Kasumi-1 (cell line): ENCODE measurements at places on chromosomes 5 and 9.

- peak; percentile 19 for DNase-seq
Observed at GRCh38 chr5:82375488-82376244, 97.5 kb upstream of the RPS23 start.

GRCh38 chr5:157670662-157671591, at the start of gene C5orf52:
C5orf52 (plus strand) TSS chr5:157671533; CDS start chr5:157671615, 82 bp downstream.
- DNase-seq: no peak

DNA sequence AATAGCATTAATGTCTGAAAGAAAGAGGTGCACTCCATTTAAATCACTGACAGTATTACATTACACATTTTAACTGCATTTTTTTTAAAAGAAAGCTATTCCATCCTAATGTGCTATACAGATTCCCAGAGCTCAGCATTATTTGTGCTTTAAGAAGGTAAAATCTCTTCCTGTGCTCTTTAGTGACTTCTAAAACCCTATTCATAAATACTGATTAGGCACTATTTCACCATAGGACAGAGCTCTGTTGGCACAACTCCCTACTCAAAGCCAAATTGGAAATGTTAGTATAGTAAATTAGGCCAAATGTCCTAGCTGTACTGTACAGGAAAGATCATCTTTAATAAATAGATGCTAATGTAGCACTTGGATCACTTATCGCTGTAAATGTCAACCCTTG, 262.5 kb downstream of the TUSC1 start:
- DNase-seq: no peak

DNA sequence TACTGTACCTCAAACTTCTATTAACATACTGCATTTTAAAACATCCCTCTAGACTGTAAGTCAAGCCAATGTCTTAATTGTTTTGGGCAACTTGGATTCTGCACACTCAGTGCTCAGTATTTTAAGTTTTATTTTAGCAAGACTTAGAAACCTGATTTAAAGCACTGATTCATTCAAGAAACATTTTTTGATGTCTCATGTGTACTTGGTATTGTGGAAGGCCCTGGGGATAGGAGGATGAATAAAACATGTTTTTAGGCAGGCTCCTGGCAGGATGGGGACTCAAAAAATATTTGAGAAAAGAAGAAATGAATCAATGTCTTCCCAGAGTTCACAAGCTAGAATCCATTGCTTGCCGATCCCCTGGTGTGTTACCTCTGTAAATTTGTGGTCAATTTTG, 334.0 kb upstream of the PUM3 start:
- DNase-seq: no peak

DNA sequence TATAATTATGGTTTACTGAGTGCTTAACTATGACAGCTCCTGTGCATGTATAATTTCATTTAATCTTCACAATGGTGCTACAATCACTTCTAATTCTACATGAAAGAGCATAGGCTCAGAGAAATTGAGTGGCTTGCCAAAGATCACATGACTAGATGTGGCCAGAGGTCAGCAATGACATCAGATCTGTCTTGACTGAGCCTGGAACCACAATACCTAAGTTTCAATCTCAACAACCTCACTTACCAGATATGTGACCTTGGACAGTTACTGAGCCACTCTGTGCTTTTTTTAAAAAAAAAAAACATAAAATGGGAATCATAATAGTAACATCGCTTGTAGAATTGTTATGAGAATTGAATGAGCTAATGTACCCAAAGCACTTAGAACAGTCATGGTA, 130.7 kb downstream of the TRIM32 start:
- DNase-seq: no peak

GRCh38 chr9:35073279-35073612, 821 bp upstream of the VCP start:
- DNase-seq: no peak

- DNase-seq: no peak
Observed at GRCh38 chr9:37369671-37370070, 52.8 kb upstream of the GRHPR start.

DNA sequence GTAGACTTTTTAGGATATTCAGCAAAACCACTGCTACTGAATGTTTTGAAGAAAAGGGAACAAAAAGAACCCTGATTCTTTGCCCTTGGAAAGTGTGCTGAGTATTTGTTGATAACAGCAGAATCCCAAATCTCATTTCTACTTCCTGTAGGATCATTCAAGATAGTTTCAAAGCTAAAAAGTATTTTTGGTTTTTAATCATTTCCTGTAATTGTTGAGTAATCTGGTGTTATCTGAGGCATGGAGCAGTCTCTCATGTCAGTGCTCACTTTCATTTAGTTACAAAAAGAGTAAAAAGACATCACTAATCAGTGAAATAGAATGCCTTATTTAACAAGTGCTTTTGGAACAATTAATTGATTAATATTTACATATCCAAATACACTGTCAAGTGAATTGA, 56.1 kb downstream of the ITGA2 start:
- no peak for DNase-seq

DNA sequence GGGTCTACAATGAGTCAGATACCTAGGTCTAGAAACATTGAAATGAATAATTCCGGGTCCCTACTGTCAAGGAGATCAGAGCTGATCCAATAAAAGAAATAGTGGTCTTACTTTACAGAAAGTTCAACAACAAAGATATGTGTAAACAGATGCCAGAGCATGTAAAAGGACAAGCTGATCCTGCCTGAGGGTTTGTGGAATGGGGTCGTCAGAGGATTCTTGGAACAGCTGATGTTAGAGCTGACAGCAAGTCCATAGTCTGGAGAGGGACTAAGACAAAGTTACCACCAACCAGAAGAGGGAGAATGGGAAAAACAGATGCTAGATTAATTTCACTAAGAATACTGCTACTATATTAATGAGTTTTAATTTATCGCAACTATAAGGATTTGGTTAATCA, 71.5 kb downstream of the FREM1 start:
- no peak for DNase-seq

- no peak for DNase-seq
Observed at GRCh38 chr5:96733771-96734500, 71.8 kb downstream of the CAST start.

GRCh38 chr9:135471791-135472640, 7.6 kb upstream of the PPP1R26 start:
- DNase-seq: no peak

- DNase-seq: peak; percentile 63
Observed at GRCh38 chr5:17436350-17436749, 61.7 kb upstream of the TAF11L2 start.

- DNase-seq: peak; percentile 80
Observed at GRCh38 chr5:25119650-25120049, 474.9 kb upstream of the CDH10 start.

- DNase-seq: no peak
Observed at GRCh38 chr5:60540856-60541805, 158.8 kb downstream of the DEPDC1B start.

DNA sequence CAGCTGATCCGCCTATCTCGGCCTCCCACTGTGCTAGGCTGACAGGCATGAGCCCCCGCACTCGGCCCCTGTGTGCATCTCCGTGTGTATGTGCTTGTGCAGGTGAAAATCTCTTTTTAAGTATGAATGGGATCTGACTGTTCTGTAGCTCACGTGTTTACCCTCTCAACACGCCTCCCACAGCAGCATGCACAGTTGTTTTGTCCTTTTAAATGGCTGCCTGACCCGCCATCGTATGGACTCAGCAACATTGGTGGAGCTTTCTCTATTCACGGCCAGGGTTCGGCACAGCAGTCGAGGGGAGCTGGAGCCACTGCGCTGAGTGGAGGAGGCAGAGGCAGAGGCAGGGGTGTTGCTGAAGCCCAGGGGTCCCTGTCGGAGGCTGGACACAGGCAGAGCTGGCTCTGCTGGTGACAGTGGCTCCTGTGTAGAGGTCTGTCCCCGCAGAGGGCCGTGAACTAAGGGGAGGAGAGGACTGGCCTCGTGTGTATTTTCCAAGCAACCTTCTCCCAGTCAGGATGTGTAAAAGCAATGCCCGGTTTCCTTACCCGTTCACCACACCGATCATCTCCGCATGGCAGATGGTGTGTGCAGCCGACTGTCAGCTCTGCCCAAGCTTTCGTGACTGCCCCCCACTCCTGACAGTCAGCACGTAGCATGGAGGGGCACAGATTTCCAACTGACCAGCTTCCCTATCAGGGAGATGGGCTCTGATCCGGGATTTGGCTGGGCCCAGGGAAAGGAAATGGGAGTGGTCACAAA, 37.3 kb downstream of the MRPL36 start:
- no peak for DNase-seq

- DNase-seq: peak; percentile 47
Observed at GRCh38 chr5:23139338-23140171, 286.4 kb upstream of the CDH12 start.

DNA sequence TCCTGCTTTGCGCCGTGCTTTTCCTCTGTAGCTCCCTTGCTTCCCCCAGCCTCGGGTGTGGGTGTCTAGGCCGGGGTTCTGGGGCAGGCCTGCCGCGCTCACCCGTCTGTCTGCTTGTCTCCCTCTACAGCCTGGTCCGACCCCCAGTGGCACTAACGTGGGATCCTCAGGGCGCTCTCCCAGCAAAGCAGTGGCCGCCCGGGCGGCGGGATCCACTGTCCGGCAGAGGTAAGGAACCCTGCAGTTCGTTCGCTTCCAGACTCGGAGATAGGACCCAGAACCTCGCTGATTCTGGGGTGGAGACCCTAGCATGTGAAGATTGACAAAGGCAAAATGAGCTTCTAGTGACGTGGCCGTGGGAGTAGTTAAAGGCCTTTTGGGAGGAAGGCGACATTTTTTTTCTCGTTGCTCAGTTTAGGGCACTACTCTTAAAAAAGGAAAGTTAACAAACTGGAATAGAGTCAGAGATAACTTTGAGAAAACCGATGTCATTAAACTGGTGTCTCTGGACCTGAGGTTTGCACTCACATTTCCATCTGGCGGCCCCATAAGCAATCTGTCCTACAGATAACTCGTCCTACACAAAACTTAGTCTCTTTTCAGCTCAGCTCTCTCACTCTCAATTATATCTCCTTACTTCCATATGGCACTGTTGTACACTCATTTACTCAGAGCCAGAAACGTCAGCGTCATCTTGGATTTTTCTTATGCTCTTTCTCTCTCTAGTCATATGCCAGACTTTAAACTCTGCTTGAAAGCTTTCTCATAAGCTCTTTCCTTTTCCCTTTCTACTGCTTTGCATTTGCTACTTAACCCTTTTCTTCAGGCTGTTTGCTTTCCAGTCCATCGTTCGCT, 561 bp downstream of the SEC61B start:
- DNase-seq: no peak

- DNase-seq: no peak
Observed at GRCh38 chr9:73807952-73808351, 656.3 kb downstream of the ANXA1 start.

DNA sequence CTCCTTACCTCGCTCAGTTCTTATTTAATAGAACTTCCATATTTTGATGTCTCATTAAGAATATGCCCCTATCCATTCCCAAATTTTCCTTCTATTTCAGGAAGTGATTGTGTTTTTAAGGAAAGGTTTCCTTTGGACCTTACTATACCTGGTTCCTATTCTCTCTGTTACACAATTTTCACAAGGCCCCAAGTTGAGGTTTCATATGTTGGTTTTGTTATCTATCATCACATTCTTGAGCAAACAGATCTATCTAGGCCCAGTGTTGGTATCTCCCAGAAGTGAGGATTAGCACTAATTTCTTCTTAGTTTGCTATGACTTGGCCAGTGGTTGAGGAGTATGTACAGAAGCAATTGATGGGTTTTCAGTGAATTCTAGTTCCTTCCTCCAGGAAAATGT, 41.5 kb downstream of the ALG2 start:
- DNase-seq: no peak

DNA sequence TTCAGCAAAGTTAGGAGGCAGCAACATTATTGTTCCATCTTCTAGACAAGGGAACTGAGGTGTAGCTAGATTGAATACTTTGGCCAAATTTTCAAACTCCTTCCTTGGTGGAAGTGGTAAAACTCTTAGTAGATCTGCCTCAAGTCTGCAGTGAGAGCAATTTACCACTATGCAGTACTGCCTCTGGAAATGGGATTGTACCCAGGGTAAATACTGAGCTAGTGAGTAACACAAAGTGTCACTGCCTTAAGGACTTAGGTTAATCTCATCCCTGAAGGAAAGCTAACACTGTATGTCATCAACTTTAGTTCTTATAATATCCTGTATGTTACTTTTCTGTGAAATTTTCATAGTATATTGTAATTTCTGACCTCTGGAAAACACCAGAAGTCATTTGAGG, 13.9 kb downstream of the CDH10 start:
- no peak for DNase-seq

GRCh38 chr5:154446195-154447088, 645 bp downstream of the SAP30L start:
- DNase-seq: peak; percentile 5

DNA sequence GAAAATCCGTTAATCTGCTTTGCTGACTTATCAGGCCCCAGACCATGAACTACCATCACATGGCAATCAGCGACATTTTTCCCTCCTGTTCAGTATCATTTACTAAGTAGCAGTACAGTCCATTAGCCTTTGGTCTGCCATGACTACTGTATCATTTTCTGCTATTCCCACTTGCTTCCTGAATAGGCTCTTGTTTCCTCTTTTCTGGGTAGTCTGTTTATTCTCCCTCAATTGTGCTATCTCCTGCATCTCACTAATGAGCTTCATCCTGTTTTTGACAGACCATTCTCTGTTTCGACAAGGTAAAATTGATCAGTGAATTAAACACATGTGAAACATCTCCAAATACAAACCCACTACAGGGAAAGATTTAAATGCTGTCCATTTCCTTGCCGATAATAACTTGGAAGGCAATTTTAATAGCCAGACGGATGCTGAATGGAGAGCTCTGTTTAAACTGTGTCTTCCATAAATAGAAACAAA, 263.5 kb upstream of the ANKRD55 start:
- DNase-seq: peak; percentile 45

DNA sequence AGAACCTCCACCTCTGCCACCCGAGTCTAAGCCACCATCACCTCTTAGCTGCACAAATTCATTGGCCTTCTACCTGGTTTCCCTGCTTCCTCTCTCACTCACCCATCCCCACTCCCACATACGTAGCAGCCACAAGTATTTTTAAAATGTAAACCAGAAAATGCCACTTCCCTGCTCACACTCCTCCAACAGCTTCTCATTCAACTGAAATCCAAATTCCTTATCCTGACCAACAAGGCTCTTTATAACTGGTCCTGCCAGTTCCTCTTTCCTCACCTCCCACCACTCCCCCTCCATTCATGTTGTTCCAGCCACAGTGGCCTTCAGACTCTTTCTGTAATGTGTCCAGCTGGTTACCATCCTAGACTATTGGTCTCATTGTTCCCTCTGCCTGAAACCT, 25.0 kb upstream of the PALM2AKAP2 start:
- no peak for DNase-seq
